Memory B cell (primary cell): ENCODE measurements at places on chromosomes 4 and X.

- peak; percentile 1 for DNase-seq
Measured at GRCh38 chrX:119549327-119550016, 15.7 kb downstream of the STEEP1 start.

DNA sequence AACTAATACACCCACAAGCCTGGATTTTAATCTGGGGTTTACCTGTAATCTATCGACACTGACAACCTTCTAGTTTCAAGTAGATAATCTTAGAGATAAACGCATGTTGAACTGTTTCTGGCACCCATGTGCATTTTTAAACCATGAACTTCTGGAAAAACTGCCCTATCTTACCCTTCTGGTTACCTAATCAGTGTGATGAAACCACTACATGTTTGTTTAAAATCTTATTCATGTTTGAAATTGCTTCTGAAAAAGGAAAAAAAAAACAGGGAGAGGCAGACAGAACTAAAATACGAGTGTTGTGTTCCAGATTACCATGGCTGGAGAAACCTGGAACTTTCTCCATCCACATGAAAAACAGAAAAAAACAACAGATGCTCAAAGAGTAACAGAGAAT lies 139.3 kb downstream of the MID1IP1 start:
- DNase-seq, result no peak

- DNase-seq, result no peak
Measured at GRCh38 chrX:105277132-105277531, 56.6 kb upstream of the TEX13A start.

DNA sequence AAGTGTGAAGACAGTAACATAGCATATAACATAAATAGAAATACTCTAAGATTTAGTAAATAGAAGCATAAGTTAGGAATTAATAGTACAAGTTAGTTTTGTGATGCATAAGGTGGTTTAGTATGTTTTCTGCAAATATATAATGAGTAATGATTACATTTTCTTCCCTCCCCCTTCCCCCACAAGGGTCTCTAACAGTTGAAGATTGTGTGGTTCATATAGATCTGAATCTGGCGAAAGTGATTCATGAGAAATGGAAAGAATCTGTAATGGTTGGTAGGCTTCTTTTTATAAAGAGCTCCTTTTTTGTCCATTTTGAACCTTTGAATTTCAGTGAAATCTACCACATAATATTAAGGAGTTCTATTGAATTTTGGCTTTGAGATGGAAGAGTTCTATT lies 66.3 kb downstream of the N4BP2 start:
- no peak for DNase-seq

DNA sequence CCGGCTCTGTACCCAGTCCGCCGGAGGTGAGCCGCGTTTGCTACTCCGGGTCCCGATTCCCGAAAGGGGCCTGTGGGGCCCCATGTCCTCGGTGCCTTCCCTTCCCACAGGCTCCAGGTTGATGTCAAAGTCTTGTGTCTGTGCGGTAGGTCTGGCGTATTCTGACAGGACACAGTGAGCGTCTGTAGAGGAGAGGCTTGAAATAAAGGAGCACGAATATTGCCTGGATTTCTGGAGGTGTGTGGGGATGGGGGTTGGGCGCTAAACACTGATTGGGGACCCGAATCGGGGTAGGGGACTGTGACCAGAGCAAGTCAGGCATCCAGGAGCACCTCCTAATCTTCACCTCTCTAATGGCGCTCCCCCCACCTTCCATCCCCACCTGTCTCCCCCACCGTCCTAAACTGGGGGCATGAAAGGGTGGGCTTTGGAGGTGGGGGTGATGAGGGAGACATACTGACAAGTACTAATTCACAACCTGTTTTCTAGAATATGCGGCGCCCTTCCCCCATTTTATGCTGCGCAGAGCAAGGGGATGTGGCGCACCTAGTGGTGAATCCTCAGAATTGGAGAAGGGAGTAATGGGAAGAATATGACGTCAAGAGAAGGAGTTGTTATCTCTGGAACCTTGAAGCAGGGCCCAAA lies 855 bp downstream of the GPRASP2 start:
- no peak for DNase-seq

DNA sequence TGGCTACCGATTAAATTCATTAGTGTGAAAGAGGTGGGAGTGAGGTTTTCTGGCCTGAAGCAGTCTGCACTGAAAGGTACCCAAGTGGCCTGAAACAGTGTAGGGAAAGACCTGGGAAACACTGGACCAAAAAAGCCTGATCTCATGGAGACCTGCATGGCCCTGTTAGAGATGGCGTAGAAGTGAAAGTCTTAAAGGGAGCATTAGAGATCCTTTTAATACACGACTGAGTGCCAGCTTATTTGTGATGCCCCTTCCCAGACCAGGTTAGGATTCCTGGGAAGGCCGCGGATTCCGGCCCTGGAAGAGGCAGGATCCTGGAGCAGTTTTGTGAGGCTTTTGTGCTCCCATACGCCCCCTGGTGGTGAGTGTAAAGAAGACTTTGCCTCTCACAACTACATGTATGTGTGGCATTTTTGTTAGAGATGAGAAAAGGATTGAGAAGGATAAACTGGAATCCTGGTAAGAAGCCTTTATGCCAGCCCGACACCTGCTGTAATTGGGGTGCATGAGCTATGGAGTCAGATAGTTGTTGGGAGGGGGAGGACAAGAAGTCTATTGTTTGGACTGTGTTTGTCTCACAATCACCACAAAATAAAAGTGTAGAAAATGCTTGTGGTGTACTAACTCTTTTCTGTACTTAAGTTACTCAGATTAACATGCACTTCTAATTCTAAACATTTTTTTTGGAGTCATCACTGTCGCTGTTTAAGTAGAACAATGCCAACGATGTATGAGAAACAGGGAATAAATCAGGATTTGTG lies 54.0 kb downstream of the JADE1 start:
- peak; percentile 63 for DNase-seq

GRCh38 chrX:18895189-18895951 lies 88.5 kb downstream of the PHKA2 start:
- DNase-seq, result no peak

- DNase-seq, result no peak
Measured at GRCh38 chrX:57674861-57675260, 5.2 kb downstream of the NLRP2B start.

DNA sequence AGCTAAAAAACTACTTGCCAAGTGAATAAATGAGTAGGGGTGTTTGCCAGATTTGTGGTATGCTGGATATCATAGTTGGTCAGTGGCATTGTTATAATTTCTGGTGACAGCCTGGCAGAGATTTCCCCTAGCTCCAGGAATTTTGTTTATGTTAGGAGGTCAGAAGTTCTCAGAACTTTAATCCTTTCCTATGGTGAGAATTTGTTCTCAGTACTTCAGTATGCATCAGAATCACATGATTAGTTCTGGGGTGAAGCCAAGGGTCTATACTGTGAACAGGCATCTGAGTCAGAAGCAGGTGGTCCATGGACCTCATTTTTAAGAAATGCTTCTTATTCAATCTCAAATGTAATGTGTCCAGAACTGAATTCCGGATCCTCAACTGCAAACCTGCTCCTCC lies 10.5 kb downstream of the RASSF6 start:
- DNase-seq, result no peak

DNA sequence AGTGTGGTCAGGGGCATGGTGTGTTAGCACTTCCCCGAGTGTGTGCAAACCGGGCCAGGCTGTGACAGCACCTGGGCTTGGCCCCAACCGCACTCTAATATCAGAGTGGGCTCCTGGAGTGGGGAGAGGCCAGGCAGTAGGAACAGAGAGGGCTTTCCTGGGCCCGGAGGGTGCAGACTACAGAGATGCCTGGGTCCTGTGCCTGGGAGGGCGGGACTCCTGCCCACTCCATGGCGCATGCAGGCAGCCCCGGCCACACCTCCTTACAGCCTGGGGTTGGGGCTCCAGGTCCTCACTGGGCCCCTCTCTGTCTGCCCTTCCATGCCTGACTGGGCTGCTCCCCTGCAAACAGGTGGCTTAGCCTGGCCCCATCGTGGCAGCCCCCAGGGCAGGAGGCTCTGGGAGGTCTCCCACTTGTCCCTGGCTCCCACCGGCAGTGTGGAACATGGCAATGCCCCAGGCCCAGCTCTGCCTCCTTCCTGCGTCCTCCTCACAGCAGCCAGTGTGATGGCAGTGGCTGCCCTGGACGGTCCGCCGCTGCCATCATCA lies 60.4 kb downstream of the AGA start:
- no peak for DNase-seq

DNA sequence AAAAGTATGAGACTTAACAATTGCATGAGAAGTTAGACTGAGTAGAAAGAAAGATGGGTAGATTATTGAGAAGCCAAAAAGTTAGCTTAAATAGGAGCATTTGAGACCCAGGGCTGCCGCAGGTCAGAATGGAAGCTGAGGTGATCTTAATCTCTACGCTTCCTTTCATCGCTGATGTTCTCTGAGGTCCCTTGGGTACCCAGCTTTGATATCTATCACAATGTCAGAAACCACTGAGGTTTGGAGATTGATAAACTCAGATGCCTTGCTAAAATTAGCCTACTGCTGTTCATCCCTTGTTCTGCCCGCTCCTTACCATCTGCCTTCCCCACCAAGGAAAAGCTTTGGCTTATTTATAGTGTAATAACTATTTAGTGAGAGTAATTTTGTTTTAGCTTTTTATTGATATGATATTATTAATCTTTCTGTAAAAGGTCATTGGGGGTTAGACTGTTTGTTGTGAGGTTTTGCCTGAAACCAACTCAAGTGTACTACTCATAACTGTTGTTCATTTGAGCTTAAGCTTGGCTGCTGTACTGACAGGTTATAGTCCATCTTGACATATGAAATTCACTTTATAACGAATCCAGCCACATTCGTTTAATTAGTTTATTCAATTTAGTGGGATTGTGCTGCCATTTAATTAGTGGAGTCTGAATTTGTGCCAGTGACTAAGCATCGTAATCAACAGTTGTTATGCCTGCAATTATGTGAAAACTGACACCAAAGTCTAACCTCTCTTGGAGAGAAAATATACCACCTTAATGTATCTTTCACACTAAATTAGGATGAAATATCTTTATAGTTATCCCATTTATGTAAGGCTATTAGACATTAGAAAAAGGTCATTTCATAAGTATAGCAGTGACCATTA lies 15.1 kb downstream of the MCUB start:
- no peak for DNase-seq

DNA sequence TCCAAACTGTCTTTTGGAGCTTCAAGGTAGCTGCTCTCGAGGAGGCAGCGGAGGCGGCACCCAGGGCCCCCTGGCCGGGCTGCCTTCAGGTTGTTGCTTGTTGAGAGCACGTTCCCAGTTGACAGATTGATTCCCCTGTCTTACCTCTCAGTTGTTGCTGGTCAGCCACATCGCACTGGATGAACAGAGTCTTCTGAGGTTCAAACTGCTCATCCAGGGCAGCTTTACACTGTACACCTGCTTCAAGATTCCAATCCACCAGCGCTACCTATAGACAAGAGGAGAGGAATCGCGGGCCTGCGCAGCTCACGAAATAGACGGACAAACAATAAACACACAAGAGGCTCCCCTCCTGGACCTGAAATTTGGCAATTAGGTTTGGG lies 497 bp downstream of the HPGD start:
- DNase-seq, result no peak

DNA sequence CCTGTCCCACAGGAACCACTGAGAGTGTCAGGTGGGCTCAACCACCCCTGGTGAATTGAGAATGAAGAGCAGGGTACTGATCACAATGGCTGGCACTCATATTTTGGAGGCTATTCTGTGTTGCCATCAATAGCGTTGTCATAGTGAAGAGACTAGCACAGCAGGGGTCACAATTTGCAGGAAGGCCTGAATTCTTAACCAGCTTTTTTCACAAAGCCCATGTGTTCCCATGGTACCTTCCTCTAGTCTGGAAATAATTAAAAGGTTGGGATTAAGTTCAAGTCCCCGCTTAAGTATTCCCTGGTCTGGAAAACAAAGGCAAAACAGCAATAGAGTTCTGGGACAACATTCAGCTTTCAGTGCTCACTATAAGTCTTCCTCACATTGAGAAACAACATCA lies 1051.7 kb downstream of the C4orf33 start:
- DNase-seq, result no peak

DNA sequence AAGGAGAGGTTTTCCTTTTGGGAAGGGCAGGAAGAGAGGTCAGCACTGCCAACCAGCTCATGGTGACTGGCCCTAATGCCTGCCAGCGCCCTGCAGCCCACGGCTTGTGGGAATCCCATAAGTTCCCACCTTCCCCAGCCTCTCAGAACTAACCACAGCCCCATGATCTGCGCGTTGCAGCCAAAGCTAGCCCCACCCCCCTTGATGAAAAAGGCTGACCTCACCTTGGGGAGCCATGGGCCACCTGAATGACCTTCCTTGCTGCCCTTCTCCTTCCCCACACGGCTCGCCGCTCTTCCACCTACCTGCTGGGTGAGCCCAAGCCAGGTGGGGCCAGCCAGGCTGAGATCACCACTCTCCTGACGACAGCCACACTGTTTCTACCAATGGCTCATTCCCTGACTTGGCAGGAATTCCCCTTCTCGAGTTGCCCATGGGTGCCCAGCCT lies 3.9 kb upstream of the ELF4 start:
- no peak for DNase-seq

- no peak for DNase-seq
Measured at GRCh38 chr4:175435381-175435783, 376.7 kb downstream of the GPM6A start.

GRCh38 chrX:13899607-13900006 lies 82.7 kb upstream of the GPM6B start:
- DNase-seq, result no peak

GRCh38 chr4:118954246-118954645 lies 65.6 kb downstream of the SYNPO2 start:
- no peak for DNase-seq

GRCh38 chr4:184653650-184654049 lies 4.1 kb downstream of the PRIMPOL start:
- no peak for DNase-seq

GRCh38 chr4:3276986-3277385 lies 15.8 kb upstream of the RGS12 start:
- no peak for DNase-seq

GRCh38 chr4:81905971-81906370 lies 434.3 kb upstream of the RASGEF1B start:
- no peak for DNase-seq

DNA sequence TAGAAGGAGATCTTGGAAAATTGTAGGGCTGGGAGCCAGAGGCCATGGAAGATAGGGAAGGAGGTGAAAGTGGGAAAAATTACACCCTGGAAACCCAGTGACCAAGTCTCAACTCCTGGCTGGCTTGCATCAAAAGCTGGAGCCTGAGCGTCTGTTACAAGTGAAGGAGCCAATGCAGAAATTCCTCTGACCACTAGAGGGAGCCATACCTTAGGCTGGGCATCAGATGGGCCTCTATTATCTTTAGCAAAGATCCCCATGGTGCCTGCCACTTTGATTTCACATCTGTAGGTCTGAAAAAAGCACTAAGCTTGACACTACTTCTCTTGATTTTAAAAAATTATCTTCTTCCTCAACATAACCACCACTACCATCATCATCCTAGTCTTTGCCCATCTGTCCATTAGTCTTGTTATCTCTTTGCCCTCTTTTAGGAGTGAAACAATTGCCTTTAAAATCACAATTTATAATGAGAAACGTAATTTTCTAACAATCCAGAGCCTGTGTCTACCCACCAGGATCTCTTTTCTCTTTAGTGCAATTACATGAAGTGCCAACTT lies 62.9 kb downstream of the ANAPC4 start:
- peak; percentile 42 for DNase-seq
